Stimulated activated CD4-positive, alpha-beta T cell treated with anti-CD3 and anti-CD28 coated beads, TNF-alpha, amount 100 ng/mL, for 24 hours (primary cell): ENCODE measurements at places on chromosomes 6 and 20.

DNA sequence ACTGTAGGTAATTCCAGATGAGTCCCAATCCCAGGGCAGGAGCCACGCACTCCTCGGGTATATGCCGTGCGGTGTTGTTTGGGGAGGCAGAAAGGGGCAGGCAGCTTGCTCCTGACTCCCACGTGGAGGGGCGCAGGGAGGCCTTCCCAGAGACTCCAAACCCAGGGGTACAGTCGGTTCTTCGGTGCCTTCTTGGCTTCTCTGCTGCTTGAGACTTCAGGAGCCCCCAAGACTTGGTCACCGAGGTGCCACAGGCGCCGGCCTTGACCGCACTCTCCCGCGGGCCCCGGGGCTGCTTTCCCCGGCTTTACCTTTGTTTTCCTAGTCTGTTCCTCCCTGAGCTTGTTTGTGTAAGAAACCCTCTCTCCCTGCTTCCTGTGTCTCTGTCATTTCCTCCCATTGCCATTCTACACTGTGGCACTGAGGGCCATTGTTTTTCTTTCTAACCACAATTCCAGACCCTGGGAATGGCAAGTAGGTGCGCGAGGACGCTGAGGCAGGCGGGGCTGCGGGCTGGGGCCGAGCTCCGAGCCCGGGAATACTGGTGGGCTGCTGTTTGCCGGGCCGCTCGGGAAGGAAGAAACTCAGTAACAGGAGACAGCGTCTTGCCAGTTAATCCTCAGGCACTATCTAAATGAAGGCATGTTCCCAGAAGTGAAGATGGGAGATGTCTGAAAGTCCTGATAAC, 215.6 kb upstream of the HEY2 start:
- DNase-seq, result no peak

GRCh38 chr6:37027036-37027720, 21.7 kb downstream of the FGD2 start:
- DNase-seq, result no peak

DNA sequence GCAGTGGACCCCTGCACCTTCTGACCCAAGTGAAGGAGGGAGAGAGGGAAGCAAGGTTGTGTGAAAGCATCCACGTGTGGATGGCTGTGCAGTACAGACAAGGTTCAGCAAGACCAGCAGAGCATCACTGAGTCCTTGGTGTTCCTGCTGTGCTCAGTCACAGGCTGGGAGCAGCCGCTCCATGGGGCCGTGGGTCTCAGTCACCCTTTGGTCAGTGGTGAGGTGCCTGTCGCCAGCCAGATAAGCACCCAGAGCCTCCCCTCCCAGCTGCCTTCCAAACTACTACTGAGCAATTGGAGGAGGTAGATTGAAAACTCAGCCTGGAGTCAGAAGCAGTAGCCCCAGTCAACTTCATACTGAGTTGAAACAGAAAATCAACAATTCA, 218.9 kb downstream of the SLC24A3 start:
- DNase-seq, result no peak

GRCh38 chr20:53181866-53182376, 209.8 kb downstream of the TSHZ2 start:
- DNase-seq, result no peak

- no peak for DNase-seq
These were observed 19.1 kb downstream of the SLC24A3 start for GRCh38 chr20:19231359-19232035.

DNA sequence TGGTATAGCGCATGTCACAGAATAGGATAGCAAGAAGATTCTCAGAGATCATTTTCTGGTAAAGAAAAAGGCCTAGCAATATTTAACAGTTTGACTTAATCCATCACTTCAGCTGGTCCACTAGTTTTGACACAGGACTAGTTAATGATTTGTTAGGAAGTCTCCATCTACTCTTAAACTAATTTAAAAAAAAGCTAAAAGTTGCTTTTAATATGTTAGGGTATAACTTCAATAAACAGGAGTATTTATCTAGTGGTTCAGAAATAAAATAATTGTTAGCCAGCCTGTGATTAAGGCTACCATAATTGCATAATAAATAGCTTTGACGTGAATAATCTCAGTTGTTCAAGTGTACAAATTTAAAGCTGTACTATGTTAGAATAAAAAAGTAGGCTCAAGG, 195.6 kb downstream of the FUT9 start:
- DNase-seq, result no peak

- DNase-seq, result no peak
These were observed 73.9 kb downstream of the PKIB start for GRCh38 chr6:122683989-122684651.

GRCh38 chr6:159981403-159982245, 12.7 kb downstream of the IGF2R start:
- DNase-seq, result no peak

DNA sequence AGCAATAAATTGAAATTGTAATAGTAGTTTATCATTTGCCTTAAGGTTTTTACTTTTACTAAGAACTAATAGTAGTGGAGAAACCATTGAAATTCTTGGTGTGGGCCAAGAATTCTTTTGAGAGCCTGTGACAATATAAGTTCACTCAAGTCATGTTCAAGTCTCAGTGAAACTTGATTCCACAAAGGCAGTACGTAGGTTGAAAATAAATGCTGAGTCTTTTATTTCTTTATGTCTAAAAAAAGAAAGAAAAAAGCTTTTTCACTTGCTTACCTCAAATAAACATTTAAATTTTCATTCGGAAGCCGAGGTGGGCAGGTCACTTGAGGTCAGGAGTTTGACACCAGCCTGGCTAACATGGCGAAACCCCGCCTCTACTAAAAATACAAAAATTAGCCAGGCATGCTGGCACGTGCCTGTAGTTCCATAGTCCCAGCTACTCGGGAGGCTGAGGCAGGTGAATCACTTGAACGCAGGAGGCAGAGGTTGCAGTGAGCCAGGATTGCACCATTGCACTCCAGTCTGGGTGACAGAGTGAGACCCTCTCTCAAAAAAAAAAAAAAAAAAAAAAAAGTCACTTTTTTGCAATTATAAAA, 57.8 kb upstream of the NELFCD start:
- no peak for DNase-seq

GRCh38 chr20:13121840-13122515, 99.1 kb upstream of the ISM1 start:
- no peak for DNase-seq

DNA sequence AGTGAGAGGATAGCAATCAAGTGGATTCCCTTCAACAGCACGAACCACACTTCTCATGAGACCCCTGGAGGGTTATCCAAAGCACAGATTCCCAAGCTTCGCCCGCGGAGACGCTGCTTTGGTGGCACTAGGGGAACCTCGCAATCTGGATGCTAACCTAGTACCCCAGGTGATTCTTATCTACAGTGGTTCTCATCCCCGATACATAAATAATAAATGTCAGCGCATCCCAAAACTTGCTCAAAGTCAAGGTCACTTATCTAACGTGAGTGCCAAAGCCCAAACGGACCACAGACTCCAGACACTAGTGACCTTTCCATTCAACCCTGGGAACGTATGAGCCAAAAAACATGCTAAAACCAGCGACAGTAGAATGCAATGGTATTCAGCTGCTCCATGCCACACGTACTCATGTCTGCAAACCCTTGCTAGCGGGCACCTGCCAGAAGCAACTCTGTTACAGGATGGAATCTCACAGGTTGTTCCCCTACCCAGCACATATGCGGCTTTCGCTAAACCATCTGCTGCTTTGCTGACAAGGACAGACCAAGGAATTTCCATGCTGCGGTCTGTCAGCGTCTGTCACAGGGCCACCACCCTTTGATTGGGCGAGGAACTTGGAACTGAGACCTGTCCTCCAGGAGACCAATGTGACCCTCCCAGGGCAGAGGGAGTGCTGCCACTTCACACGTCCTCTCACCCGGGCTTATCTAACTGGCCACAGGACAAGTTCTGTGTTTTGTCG, 16.8 kb downstream of the MYLK4 start:
- no peak for DNase-seq

DNA sequence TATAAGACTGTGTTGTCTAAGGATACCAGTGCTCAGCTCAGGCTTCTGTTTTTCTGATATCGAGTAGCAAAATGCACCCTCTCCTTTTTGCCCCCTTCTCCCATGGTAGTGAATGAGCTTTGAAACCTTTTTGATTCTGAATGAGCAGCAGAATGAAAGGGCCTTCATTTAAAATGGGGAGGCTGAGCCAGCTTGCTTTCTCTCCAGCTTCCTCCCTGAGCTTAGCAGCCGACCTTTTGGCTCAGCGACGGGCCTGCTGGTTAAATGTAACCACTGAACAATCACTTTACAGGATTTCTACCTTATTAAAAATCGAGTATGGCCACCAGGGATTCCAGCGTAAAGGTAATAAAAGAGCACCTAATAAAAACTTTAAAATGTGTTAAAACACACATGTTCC, 133.7 kb upstream of the SPACA1 start:
- DNase-seq, result no peak

DNA sequence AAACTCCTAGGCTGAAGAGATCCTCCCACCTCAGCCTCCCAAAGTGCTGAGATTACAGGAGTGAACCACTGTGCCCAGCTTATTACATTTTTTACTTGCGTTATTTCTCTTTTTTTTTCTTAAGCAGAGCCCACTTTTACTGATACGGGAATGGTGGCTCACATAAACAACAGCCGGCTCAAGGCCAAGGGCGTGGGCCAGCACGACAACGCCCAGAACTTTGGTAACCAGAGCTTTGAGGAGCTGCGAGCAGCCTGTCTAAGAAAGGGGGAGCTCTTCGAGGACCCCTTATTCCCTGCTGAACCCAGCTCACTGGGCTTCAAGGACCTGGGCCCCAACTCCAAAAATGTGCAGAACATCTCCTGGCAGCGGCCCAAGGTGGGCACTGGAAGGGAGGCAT, 10.5 kb downstream of the CAPN11 start:
- no peak for DNase-seq

DNA sequence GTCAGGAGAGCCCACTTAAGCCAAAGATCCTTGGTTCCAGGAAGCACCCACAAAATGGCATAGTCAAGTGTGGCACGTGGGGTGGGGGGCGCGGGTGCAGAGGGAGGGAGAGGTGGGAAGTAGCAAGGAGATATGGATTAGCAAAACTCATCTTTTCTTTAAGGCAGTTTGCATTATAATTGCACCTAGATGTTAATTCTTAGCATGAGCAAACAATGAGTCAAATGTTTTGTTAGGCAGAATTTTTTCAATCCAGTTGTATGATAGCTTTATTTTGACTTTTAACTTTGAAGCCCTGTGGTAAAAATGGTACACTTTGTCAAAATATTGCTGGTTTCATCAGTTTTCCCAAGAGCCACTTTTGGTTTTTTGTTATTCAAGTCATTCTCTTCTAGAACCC, 15.0 kb downstream of the SCAND1 start:
- DNase-seq, result no peak

GRCh38 chr6:6790891-6791290, 202.4 kb downstream of the LY86 start:
- no peak for DNase-seq

DNA sequence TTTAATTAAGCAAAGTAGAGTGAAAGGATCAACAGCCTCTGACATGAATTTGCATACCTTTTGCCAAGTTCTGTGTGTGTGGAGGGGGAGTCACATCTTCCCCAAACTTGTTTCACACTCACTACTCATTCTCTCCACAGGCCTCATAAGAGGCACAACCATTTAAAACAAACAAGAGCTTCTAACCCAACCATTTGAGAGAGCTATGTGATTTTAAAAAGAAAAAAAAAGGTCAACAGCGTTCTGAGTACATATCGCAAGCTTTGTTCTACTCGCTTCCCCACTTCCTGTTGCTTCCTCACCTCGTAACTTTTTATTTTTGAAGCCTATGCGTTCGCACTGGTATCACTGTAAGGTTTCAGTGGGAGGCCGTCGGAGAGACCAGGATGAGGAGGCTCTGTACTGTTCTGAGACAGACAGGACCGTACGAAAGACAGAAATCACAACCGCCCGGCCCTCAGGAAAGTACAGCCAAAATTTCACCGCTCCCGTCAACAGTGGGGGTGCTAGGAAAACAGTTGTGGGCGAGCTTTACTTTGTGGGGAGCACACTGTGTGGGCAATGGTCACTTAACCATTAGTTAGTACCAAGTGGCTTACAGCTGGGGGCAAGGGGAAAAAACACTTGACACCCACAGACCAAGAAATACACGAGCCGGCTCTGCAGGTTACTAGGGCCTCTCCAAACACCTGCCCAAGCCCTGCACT, 61.3 kb downstream of the TRERF1 start:
- DNase-seq, result peak; percentile 60

DNA sequence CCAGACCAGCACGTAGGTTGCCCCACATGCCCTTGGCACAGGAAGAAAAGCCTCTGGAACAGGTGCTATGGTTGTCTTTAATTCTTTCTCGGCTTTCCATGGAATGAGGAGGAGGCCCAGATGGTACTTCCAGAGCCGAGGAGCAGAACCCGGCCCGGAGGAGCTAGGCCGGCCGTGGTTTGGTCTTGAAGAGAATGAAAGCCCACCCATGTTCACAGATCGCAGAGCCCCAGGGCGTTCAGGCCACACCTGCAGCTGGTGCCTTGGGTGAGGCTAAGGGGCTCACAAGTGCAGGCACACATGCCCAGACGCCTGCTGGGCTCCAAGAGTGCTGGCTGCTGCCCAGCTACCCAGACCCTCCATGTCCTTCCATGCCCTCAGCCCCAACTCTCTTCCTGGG, 20.0 kb downstream of the EDN3 start:
- no peak for DNase-seq

- DNase-seq, result no peak
These were observed 103.1 kb upstream of the SPACA1 start for GRCh38 chr6:87944541-87944954.

DNA sequence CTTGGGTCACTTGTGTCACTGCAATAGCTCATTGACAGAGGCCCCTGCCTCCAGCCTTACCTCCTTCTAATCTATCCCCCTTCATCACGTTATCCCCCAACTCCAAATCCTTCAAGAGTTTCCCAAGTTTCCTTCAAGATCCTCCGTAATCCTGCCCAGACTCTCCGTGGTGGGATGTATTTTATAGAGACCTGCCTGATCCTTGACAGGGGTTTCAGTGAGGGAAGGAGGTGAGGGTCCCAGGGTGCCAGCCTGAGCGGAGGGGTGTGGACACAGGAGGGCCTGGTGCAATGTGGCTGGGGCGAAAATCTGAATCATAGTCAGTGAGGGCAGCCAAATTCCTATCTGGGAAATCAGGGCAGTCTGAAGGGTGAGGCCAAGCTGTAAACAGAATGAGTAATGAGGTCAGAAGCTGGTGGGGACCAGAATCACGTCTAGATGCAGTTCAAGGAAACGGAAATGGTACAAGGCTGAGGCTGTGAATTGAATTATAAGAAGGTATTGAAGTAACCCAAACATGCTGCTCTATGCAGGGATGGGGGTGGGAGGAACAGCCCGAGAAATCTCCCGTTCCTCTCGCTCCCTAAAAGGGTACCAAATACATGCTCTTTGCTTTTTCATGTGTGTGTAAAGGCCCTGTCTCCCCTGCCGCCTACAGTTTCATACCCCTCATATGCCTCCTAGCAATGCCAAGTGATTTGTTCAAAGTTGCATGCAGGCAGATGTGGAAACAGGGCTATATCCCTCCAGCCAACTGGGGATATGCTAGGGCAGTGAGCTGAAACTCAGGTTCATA, 35.4 kb upstream of the PIM1 start:
- no peak for DNase-seq
